Progenitor cell of endocrine pancreas (in vitro differentiated cells): ENCODE measurements at places on chromosomes 16 and 17.

DNA sequence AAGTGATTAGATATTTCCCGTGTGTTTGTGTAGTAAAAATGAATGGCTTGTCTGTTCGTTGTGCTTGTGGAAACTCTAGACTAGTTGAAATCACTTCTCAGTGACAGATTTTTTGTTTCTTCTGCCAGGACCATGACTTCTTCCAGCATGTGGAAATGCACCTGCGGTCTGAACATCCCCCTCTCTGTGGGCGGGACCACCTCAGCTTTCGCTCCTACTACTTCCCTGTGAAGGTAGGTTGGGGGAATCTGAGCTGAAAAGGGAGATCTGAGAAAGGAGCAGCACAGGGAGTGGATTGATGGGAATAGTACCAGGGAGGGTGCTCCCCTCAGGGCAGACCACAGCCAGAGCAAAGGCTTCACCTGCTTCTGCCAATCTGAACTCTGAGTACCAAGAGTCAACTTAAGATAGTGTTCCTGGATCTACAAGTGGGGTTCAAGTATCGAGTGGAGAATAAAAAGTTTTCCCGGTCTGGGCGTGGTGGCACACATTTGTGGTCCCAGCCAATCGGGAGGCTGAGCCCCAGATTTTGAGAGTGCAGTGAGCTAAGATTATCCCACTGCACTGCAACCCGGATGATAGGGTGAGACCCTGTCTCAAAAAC is 47.5 kb downstream of the SF3B3 start:
- no peak for DNase-seq

- no peak for DNase-seq
Observed at GRCh38 chr16:23378256-23378655, 74.7 kb downstream of the COG7 start.

DNA sequence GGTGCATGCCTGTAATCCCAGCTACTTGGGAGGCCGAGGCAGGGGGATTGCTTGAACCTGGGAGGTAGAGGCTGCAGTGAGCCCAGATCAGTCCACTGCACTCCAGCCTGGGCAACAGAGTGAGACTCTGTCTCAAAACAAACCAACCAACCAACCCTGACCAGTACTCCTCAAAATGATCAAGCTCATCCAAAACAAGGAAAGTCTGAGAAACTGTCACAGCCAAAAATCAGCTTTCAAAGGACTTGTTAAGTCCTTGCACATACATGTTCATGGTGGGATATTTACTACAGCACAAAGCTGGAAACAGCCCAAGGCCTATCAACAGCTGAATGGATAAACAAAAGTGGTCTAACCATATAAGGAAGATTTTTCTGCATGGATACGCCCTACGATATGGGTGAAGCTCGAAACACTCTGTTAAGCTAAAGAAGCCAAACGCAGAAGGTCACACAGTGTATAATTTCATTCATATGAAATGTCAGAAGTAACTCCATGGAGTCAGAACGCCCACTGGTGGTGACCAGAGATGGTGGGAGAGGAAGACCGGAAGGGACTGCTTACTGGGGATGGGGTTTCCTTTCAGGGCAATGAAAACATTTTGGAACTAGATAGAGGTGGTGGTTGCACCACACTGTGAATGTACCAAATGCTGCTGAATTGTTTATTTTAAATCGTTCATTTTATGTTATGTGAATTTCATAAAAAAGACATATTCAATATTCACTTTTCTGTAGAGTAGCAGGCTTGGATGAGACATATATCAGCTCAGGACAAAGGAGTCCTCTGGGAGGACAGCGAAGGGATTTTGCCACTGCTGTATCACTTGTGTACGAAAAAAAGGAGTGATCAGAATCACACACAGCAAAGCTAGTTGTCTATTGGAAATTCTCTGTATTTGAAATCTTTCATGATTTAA is 17.7 kb downstream of the CCL17 start:
- DNase-seq = no peak

GRCh38 chr17:3914312-3914670 is 2.0 kb downstream of the P2RX1 start:
- no peak for DNase-seq

- no peak for DNase-seq
Observed at GRCh38 chr17:67620088-67620487, 97.6 kb upstream of the NOL11 start.

DNA sequence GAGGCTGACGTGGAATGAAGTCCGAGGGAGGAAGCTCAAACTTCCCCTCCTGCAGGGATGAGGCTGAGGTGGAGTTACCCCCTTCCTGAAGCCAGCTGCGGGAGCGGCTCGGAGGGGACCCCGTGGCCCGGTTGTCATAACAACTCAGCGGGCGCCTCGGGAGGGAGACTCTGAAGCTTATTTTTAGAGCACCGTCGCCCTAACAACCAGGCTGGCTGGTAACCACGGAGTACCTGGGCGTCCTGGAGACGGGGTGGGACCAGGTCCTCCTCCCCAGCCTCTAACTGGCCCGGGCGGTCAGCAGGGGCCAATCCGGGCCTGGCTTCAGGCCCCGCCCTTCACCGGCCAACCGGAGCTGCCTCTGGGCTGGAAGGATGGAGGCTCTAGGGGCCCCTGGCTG is 27.7 kb downstream of the NECAB2 start:
- DNase-seq = no peak

GRCh38 chr17:3557768-3558583 is at the start of gene TRPV3:
TRPV3 (minus strand) TSS chr17:3557812; CDS start chr17:3554850, 2,962 bp downstream.
- DNase-seq = no peak

DNA sequence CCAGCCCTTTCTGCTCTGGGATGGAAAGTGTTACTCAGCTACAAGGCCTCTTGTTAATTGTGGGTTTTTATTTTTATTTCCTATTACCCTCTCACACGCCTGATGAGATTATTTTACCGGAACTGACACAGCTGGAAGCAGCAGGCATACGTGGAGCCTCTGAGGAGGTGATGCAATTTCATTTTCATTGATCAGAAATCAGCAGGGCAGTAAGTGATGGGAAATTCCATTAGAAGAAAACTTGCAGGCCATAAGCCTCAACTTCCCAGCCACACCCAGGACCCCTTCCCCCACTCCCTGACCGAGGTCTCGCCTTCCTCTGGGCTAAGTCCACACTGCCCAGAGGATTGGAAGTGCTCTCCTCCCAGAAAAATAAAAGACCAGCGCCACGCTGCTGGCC is 69.7 kb downstream of the ZFHX3 start:
- no peak for DNase-seq
